ENCODE measurements at places on chromosomes 5 and 9.

- DNase-seq = no peak
These were observed 2.9 kb downstream of the KCNV2 start for GRCh38 chr9:2720179-2720654.

GRCh38 chr5:66072031-66072430, 72.1 kb upstream of the SREK1 start:
- DNase-seq = no peak

DNA sequence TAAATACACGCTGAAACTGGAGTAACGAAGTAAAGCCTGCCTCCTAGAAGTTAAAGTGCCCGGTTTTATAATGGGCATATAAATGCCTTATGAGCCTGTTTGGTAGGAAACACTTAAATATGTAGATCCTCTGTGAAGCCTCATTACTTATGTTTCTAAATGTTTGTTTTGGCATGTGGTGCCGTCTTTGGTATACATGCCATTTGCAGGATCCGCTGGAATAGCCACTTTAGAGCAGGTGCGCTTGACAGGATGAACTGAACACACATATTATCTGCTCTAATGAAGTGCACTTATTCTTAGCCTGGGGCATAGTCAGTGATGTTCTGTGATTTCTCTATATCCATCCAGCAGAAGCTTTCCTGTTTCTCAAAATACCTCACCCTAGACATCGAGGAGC, 778.1 kb upstream of the WWC1 start:
- no peak for DNase-seq

- no peak for DNase-seq
These were observed 105.2 kb downstream of the ROR2 start for GRCh38 chr9:91844701-91845291.

GRCh38 chr9:121399883-121400607, 30.0 kb upstream of the STOM start:
- no peak for DNase-seq

DNA sequence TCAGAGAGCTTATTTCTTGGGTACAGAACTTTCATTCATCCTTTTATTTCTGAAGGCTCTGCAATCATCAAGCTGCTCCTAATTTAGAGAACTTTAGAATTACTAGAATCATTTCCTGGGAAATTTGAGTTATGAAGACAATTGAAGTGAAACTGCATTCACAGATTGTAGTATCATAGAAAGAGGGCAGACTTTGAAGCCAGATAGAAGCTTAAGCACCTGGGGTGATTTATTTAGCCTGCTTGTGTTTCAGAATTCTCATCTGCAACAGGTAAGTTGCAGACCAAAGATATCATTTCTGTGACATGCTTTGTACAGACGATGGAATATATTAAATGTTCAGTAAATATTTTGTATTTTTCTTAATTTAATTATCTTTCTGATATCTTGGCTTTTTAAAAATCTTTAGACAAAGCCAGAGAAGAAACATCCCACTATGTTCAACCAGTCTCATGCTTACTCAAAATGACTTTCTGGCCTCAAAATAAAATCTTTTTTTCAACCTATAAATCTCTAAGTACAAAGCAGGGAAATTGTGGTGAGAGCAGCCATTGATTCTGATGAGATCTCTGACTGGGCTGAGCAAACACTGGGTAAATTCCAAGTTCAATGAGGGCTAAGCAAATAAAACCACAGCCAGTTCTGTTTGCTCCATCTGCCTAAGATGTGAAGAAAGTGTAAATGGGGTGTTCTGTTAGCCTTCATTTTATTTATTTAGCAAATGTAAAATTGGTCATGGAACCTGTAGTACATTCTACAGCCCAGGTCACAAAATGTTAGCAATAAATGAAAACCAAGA, 264.7 kb upstream of the CCNG1 start:
- no peak for DNase-seq

DNA sequence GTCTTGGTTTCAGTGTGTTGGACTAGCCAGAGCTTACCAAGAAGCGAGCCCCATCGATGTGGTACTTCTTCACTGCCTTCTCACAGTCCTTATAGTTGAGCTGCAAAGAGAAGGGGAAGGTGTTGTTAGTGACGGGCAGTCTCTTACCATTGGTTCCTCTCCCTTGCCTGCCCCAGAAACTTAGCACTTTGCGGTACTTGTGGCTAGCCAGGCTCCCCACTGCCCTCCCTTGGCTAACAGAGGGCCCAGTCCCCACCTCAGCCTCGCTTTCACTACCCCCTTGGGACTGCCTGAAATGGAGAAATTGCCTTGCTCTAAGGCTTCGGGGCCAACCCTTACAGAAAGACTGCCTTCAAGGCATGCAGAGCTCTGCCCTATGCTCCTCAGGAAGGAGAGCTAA, 4.3 kb downstream of the LCP2 start:
- no peak for DNase-seq

DNA sequence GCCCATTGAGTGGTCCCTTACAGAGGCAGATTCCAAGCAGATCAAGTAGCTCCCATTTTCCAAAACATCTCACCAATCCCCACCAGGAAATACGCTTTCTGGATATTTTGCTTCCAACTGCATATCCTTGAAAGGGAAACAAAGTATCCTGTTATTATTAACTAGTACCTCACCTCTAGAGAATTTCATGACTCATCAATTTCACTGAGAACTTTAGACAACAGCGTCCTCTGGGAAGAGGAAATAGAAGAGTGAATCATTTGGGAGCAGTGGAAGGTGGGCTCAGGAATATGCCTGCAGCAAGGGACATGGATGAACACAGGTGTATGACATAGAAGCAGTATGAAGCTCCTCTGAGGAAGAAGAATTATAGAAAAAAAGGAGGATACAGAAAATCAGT, 186.7 kb downstream of the MARCHF11 start:
- no peak for DNase-seq

GRCh38 chr9:134980516-134980915, 62.8 kb upstream of the FCN1 start:
- no peak for DNase-seq

GRCh38 chr9:23413541-23413940, 412.5 kb downstream of the ELAVL2 start:
- DNase-seq = no peak

- DNase-seq = no peak
These were observed 432.6 kb downstream of the CAAP1 start for GRCh38 chr9:26459959-26460358.

DNA sequence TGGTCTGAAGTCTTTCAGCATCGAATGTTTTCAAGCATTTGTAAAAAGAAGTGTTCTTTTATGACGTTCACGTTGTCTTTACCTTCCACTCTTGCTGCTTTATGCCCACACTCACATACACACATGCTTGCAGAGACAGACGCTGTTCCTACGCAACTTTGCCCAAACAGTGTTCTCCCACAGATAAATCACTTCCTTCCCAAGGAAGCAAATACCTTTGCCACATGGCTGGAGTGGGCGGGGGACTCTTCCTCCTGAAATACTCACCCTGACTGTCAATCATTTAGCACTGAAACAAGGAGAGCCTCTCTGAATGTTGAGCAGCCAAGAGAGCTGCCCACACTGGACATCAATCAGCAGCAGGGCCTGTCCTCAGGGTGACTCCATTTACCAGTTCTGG, 22.4 kb upstream of the ASTN2 start:
- DNase-seq = no peak

DNA sequence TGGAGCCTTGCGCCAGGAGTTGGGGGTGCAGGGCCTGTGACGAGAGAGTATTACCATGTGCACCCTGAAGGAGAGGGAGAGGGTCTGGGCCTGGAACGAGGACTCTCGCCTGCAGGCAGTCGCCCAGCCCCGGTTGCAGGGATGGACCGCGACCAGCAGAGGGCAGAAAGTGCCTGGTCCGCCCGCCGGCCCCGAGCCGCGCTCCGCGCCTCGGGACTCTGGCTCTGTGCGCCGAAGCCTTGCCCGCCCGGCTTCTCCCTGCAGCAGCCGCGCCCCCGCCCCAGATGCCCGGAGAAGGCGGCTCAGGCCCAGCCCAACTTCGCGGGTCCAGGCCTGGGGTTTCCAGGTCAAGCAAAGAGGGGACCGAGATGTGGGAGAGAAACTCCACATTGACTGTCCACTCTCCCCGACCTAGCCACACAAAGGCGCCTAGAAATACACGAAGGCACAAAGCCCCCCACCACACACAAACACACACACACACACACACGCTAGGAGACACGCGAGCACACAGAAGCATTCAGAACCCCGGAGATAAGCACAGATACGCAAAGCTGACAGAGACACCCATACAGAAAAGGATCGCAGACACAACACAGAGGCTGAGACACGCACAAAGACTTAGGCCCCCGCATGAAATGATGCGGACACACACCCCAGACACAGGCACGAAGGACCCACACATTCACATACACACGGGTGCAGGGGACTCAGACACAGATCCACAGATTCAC, 2.0 kb upstream of the LMX1B start:
- peak; percentile 48 for DNase-seq

DNA sequence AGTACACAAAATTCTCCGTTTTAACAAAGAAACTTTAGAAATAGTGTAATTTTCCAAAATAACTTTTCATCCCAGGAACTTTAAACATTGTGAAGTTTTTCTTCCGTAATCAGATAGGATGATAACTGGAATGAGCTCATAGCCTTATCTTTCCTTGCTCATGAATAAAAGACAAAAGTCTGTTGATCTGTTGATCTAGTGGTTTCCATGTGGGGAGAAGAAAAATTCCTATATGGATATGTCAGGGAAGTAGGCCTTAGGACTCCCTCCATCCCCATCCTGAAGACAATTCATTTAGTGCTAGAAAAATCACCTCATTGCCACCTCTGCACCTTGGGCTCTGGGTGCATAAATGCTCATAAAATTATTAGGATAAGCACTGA, 266.6 kb downstream of the SMARCA2 start:
- no peak for DNase-seq

Data from activated T-helper 1 cell treated with Interleukin-2 at 50 U/mL for 16 hours (primary cell).